Stimulated activated CD8-positive, alpha-beta memory T cell treated with anti-CD3 and anti-CD28 coated beads, Interleukin-7, amount 100 ng/mL, for 48 hours (primary cell): ENCODE measurements at places on chromosomes 3 and 15.

- no peak for DNase-seq
Measured at GRCh38 chr3:28125342-28125741, 116.1 kb upstream of the CMC1 start.

GRCh38 chr15:38238311-38238710, 14.3 kb upstream of the SPRED1 start:
- DNase-seq, result no peak

GRCh38 chr3:133037436-133037835, 755 bp upstream of the TMEM108 start:
- no peak for DNase-seq

- peak; percentile 8 for DNase-seq
Measured at GRCh38 chr3:101643861-101644613, 32.9 kb downstream of the ZBTB11 start.

- no peak for DNase-seq
Measured at GRCh38 chr15:66046326-66046725, 177.0 kb downstream of the RAB11A start.

DNA sequence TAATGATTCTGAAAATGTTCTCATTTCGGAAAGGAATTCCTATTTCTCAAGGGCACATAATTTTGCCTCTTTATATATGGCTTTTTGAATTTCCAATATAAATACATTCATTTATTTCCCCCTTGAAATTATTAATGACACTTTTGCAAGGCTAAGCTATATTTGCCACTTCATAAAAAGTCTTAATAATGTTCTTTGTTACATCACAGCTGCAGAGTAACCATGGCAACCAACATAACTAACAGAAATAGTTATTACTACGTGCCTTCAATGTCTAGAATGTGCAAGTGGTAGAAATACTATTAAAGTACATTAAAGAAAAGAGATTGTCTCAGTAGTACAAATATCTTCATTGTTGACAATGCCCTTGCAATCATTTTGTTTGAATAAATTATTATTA, 471.8 kb downstream of the C3orf38 start:
- DNase-seq, result no peak

DNA sequence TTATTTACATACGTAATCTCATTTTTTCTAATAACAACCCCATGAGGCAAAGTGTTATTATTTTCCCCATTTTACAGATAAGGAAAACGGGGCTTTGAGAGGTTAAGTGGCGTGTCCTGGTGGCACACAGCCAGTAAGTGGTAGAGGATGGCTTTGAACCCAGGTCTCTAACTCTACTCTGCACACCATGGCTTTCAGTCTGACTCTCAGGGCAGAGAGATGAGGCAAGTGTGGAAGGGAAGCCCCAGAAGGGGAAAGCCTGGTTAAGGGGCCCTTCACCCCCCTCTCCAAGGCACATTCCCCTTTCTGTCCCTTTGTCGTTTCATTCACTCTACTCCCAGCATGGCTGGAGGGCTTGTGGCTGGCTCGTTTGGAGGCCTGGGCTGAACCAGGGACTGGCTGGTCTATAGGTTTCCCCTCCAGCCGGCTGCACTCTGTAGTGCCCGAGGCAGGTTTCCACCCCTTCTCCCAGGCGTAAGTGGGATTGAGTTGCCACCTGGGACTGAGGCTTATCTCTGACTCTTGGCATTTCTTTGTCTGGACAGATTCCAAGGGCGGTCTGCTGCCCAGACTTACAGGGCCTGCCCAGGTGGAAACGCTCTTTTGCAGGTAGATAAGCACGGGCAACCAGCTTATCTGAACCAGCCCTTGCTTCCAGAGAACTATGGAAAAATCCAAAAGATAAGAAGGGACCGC, 12.1 kb downstream of the SEMA4B start:
- no peak for DNase-seq

DNA sequence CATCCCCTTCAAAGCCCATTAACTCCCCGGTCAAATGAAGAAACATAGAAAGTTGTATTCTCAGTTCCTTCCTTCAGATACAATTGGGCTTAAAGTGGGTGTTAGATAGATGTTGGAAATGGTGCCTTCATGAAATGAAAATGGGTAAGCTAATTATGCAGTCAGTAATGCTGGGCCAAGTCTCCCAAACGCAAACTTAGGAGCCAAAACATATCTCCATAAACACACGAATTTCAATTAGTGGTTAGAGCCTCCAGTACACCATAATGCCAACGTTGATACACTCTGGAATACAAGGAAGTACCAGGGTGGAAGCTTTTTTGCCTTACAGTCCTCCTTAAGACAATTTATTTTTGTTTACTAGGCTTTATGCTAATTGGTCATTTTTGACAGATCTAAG, 1059.0 kb downstream of the TUSC7 start:
- no peak for DNase-seq

- no peak for DNase-seq
Measured at GRCh38 chr3:7766530-7766929, 735.1 kb upstream of the LMCD1 start.

DNA sequence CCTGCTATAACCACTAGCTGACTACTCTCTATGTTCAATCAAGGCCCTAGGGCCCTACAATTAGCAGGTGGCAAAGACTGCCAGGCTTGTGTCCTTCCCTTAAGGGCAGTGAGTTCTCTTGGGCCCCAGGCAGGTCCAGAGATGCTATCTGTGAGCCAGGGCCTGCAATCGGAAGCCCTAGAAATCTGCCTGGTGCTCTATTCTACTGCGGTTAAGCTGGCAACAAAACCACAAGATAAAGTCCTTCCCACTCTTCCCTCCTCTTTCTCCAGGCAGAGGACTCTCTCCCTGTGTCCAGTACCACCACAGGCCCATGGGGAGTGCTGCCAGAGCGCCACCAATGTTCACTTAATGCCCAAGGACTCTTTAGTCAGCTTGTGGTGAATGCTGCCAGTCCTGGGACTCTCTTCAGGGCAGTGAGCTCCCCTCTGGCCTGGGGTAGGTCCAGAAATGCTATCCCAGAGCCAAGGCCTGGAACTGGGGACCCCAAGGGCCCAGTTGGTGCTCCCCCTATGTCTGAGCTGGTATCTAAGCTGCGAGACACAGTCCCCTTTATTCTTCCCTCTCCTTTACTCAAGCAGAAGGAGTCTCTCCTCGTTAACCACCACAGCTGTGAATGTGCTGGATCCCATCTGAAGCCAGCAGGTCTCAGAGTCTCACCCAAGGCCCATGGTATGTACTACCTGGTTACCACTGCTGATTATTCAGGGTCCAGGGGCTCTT, 34.7 kb downstream of the XXYLT1 start:
- no peak for DNase-seq

DNA sequence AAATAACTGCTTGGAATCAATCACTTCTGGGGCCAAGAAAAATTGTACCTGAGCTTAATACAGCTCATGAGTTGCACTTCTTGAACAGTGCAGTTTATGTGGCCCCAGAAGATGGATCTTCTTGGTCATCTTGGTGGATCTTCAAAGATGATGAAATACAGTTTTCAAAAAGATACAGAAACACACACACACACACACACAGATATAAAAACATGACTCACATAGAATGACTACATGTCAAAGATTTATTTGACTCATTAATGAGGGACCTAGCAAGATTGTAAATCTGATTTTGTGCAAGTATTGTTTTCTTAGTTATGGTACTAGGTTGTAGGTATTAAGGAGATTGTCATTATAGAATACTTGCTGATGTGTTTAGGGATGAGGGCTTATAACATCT, 32.6 kb downstream of the PDCD6IP start:
- no peak for DNase-seq

DNA sequence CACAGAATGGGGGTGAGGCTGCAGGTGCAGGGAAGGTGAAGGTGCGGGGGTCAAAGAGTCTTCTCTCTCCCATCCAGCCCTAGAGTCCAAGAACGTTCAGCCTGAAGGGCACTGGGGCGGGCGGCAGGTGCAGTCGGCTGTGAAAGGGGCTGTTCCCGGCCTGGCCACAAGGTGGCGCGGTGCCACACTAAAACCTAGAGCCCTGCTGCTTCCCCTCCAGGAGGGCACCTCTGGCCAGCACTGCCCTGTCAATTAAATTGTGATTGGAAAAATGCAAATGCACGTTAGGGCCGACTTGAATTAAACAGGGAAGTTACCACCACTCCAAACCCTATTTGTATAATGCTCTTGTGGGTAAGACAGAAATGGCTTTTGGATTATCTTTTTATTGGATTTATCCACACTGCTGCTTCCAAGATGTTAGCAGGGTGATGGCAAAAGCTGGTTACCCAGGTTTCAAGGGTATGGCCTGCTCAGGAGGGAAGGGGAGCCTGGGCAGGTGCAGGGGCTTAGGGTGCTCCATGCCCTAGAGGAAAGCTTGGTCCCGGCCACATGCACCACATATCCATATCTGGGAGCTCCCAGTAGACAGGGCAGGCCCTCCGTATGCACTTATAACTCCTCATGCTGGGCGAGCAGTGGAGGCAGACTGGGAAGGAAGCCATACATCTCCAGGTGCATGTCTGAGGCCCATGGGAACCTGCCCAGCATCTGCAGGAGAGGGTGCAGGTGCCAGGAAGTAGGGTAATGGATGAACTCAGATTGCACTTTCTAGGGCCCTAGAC, 119.8 kb downstream of the ADCY5 start:
- DNase-seq, result peak; percentile 43

GRCh38 chr3:76646921-76647562, 392.9 kb upstream of the ROBO2 start:
- DNase-seq, result no peak

DNA sequence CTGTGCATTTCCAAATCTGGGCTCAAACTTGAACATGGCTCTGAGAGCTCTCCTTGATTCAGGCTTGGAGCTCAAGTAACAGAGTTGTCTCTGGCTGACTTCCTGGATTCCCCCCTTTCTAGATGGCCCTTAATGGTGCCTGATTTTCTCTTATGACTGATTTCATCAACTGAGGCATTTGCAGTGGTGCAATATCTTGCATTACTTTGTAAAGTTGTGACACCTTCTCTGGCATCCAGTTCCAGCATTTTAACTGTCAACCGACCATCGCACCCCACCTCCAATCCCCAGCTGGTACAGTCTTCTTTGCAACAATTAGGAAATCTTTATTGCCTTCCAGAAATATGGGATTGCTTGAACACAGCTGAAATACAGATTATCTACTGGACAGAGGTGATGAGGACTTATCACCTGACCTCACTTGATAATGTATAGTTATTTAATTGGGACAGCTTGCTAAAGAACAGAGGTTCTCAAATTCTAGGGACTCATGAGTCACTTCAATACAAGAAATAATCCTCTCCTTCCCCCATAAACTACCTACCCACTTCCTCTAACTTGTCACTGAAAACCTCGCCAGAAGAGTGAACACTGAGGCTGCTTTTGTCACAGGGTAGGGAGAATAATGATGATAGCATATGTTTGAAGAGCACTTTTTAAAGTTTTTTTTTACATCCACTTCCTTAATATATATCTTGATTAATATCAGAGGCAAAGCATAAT, 41.8 kb downstream of the FILIP1L start:
- no peak for DNase-seq

DNA sequence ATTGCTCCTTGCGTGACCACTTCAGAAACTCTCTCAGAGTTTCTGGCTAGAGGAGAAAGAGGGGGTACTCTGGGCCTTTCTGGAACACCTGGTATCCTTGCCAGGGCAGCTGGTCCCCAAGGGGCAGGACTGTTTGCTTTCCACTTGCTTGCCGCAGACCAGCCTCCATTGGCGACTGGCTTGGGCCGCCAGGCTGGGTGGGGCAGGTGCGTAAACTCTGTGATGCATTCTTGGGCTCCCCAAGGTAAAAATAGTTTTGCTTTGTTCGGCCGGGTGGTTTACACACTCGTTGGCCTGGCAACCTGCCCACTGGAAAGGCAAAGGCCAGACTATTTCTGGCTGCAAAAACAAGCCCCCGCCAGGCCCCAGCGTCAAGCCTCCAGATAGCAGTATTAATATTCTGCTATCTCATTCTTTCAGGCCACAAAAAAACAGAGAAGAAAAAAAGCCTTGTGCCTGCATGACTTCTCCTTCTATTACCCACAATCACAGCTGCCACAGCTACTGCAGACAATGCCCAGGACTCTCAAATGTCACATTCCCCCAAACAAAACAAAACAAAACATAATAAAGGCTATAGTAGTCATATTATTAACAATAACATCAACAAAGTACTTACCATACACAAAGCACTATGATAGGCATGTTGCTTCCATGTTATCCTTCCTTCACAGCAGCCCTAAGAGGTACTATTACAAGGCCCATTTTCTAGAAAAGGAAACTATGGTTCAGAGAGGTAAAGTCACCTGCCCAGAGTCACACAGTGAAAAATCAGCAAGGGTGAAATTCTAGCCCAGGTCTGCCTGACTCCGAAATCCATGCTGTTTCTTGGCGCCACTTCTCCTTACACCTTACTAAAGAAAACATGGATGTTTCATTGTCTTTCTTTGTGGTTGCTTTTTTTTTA, 14.0 kb upstream of the SSUH2 start:
- no peak for DNase-seq

- DNase-seq, result no peak
Measured at GRCh38 chr3:174229916-174230315, 629.2 kb upstream of the NAALADL2 start.

DNA sequence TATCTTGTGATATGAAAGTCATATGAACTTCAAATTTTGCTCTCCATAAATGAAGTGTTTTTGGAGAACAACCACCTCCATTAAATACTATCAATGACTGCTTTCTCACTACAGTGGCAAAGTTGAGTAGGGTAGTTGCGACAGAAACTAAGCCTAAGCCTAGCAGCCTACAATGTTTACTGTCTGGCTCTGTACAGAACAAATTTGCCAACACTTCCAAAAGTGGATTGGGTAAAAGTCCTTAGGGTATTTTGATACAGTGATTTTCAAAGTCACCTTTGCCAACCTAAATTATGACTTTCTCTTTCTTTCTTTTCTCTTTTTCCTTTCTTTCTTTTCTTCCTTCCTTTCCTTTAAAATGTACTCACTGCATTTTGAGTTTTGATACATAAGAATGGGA, 142.6 kb downstream of the PLCL2 start:
- DNase-seq, result no peak

DNA sequence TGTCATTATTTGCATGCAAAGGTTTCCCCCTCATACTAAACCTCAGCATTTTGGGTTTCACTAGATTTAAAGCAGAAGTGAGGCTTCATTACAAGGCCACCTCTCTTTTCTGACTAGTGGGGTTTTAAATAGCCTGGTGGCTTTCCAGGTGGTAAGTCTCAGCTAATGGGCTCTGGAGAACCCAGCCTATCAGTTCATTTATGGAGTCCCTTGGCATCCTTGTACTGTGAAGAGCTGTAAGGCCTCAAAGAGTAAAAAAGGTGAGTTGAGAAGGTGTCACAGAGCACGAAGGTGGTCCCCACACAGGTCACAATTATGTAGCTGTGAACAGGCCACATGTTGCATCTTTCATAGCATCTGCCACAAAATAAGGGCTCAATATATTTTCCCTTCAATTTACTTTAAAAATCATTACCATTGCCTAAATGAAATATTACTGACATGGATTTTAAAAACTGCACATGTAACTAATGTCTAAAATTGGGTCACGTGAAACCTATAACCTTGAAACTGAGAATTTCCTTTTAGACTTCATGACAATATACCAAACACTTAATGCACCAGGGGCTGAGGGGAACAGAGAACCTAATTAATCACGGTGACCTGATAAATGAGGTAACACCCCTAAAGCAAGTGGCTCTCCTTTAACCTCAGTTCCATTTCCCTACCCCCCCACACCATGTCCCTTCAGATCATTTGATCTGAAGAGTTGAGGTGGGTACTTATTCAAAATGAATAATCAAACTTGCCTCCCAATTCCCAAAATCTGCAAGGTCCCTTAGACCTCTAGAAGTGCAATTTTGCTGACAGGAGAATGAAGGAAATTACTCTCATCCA, 1.3 kb downstream of the NGLY1 start:
- DNase-seq, result no peak

GRCh38 chr3:55634345-55634744, 147.2 kb upstream of the WNT5A start:
- DNase-seq, result no peak
